ENCODE measurements at places on chromosomes 11 and 22. TPM values are rescaled to one million over a fixed set of nuclear protein-coding genes. Genes with fewer than 3 reads are reported as not detected.

DNAJB7 gene
- 0.40 TPM for polyA plus RNA-seq

DNA sequence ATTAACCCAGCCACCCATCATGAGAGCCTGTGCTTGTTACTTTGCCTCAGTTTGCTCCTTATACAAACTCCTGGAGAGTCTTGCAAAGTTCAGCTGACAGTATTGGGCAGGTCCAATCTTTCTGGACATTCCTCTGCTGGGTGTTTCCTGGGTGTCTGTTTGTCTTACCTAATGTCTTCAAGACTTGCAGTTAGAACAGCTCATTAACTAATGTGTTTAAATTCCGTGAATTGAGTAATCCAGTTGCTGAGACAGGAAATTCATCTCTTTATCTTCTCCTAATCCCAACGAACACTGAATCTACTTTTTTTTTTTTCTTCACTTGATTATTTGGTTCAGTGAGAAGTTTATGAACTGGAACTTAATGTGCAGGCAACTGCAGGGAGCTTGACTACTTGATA lies 20.6 kb downstream of the BCO2 start:
- DNase-seq: no peak

CCDC73 gene
- polyA plus RNA-seq: not detected

FAM111B gene
- 5.3 TPM for polyA plus RNA-seq

- DNase-seq: no peak
Observed at GRCh38 chr11:119335091-119335654, 846 bp downstream of the RNF26 start.

GRCh38 chr11:111797145-111797581 lies 31.0 kb upstream of the PPP2R1B start:
- no peak for DNase-seq

EHF gene
- 0.22 TPM for polyA plus RNA-seq

TECTA gene
- 1.7 TPM for polyA plus RNA-seq

ANKK1 gene
- polyA plus RNA-seq: 0.26 TPM

Measured in hindlimb muscle (tissue), 1 donor.